ENCODE measurements at places on chromosomes 13 and 19. TPM values are rescaled to one million over a fixed set of nuclear protein-coding genes. Genes with fewer than 3 reads are reported as not detected.
A peak's percentile ranks its signal among the peaks of the same experiment; 100 is the strongest.

- H3K27ac ChIP-seq = no peak overlapping the region
- H3K4me1 ChIP-seq = no peaks in the 10 kb centered on the region
- no peaks in the 10 kb centered on the region for H3K36me3 ChIP-seq
- H3K27me3 ChIP-seq = no peaks in the 10 kb centered on the region
- H3K4me3 ChIP-seq = no peak overlapping the region
- DNase-seq = no peak
Observed at GRCh38 chr19:48859711-48860572, 8.5 kb downstream of the PLEKHA4 start.

DNA sequence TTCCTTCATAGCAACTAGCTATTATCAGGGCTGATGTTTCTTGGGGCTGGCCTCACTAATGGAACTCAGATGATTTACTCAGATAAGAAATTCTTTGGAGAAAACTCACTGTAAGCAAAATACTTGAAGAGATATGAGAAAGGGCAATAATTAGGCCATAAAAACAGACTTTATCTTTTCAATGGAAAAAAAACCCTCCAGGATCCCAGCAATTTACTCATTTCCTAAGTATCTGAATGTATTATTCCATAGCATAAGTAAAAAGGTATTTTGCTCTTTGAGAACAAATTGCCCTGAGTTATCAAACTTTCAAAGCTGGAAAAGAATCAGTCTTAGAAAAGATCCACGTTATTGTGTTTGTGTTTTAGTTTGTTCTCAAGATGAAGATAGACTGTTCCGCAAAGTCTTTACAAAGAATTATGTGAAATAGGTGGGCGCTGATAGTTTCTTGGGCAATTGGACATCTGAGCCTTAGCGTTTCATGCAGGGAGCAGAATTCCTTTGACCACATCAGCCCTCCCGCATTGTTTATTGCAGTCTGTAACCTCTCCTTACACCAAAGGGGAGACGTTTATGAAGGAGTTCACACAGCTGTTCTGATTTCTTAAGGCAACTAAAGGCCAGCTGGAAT lies 29.1 kb upstream of the CSNK1A1L start:
- peaks cover 49% of the 10 kb centered on the region for H3K4me1 ChIP-seq
- H3K27ac ChIP-seq = peak overlapping the region; percentile 56
- H3K27me3 ChIP-seq = no peaks in the 10 kb centered on the region
- peak; percentile 63 for DNase-seq
- H3K4me3 ChIP-seq = 0 out of 2 replicates have a peak overlapping the region, but pooled peaks have one; percentile 4
- no peaks in the 10 kb centered on the region for H3K36me3 ChIP-seq

DNA sequence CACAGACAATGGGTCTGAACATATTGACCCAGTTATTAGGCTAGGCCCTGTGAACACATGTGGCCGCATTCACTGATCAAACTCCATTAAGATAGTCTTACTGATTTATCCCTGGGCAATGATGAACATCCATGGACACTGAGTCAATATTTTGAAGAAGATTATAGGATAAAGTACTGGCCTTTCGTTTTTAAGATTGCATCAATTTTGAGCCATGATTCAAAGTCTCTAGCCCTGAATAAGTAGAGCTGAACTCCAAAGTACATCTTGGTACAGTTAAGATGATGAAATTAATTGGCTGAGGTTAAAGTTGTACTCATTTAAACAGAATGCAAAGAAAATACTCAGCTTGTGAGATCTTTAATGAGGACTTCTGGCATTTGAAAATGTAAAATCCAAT lies 1581.9 kb downstream of the EFNB2 start:
- H3K27ac ChIP-seq = no peak overlapping the region
- DNase-seq = no peak
- no peaks in the 10 kb centered on the region for H3K36me3 ChIP-seq
- no peak overlapping the region for H3K4me3 ChIP-seq

DNA sequence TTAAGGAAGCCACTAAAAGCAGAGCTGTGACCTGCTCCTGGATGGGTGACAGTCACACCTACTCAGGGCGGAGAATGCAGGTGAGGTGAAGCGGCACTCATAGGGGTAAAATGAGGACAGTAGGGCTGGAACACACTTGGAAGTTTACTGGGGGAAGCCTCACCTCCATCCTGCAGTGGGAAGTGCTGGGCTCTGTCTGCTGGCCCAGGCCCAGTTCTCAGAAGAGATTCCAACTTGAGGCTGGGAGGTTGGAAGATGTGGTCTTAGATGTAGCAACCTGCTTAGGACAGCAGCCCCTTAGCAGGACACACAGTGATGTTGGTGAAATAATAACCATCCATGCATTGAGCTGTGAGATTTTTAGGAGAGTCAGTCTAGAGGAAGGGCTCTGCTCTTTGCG lies 4.6 kb downstream of the MEDAG start:
- H3K4me3 ChIP-seq = 0 out of 2 replicates have a peak overlapping the region, but pooled peaks have one; percentile 85
- no peaks in the 10 kb centered on the region for H3K36me3 ChIP-seq
- H3K27ac ChIP-seq = 0 out of 2 replicates have a peak overlapping the region, but pooled peaks have one; percentile 10
- H3K4me1 ChIP-seq = peaks cover 33% of the 10 kb centered on the region
- DNase-seq = no peak

DNA sequence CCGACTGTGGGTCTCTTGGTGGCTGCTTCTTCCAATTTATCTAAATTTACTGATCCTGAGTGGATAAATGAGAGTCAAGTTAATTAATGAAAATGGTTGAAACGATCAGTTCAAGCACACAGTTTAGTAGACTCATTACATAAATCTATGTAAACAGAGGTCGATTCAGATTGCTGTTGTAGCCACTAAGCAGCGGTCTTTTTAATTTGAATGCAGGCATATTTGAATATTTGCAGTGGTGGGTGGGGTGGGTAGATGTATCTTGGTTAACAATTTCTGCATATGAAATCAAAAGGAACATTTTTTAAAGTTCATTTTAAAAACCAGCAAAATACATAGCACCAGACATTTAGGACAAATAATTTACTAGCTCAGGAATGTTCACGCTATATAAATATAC lies 325.9 kb downstream of the KLF12 start:
- peaks cover 5% of the 10 kb centered on the region for H3K36me3 ChIP-seq
- no peak overlapping the region for H3K27ac ChIP-seq
- H3K4me3 ChIP-seq = no peak overlapping the region
- H3K27me3 ChIP-seq = no peaks in the 10 kb centered on the region
- peaks cover 18% of the 10 kb centered on the region for H3K4me1 ChIP-seq
- DNase-seq = no peak

- H3K27me3 ChIP-seq = no peaks in the 10 kb centered on the region
- no peaks in the 10 kb centered on the region for H3K4me1 ChIP-seq
- no peaks in the 10 kb centered on the region for H3K36me3 ChIP-seq
Observed at GRCh38 chr13:77674852-77675251, 22.6 kb upstream of the SLAIN1 start.

GRCh38 chr13:86142080-86142479 lies 342.9 kb upstream of the SLITRK6 start:
- no peak for DNase-seq
- no peak overlapping the region for H3K27ac ChIP-seq
- H3K36me3 ChIP-seq = no peaks in the 10 kb centered on the region
- H3K27me3 ChIP-seq = no peaks in the 10 kb centered on the region
- H3K4me3 ChIP-seq = no peak overlapping the region

DNA sequence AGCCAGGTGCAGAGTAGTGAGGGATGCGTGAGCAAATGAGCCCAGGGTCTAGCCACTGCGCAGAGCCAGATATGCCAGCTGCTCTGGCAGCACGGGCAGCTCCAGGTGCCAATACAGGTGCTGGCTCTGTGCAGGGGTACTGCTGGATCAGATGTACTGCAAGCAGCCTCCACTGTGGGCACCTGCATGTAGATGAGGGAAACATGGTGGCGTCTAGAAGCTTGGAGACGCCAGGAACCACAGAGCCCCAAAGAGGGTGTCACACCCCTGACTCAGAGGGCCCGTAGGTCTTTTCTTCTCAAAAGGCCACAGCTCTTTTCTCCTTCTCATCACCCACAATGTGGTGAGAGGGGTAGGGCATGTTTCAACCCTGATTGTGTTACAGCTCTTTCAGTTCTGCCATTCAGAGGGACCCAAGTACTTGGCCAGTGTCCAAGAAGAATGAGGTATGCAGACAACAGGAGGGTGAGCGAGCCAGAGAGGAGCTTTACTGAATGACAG lies 244.4 kb upstream of the SLITRK1 start:
- H3K4me3 ChIP-seq = no peak overlapping the region
- H3K27ac ChIP-seq = no peak overlapping the region
- H3K4me1 ChIP-seq = no peaks in the 10 kb centered on the region
- no peaks in the 10 kb centered on the region for H3K36me3 ChIP-seq
- DNase-seq = no peak

DNA sequence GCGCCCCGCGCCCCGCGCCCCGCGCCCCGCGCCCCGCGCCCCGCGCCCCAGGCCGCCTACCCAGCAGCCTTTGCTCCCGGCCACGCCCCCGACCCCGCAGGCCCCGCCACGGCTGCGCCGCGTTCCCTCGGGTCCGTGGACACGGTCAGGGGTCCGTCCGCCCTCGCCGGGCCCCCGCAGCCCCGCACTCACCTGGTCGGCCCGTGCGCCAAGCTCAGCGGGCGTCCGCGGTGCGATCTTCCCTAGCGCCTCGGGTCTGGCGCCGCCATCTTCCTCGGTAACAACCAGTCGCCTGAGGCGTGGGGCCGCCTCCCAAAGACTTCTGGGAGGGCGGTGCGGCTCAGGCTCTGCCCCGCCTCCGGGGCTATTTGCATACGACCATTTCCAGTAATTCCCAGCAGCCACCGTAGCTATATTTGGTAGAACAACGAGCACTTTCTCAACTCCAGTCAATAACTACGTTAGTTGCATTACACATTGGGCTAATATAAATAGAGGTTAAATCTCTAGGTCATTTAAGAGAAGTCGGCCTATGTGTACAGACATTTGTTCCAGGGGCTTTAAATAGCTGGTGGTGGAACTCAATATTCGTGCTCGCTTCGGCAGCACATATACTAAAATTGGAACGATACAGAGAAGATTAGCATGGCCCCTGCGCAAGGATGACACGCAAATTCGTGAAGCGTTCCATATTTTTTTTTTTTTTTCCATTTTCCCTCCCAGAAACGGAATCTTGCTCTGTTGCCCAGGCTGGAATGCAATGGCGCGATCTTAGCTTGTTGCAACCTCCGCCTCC lies at the start of the genes MED16 and RNU6-9:
Gene MED16 (minus strand): TSS at position 294 of the 796 bp plus-strand sequence. CDS start 2,056 bp downstream, outside the sequence.
Gene RNU6-9 (plus strand): TSS at position 591 of the 796 bp plus-strand sequence.
- H3K36me3 ChIP-seq = no peaks in the 10 kb centered on the region
- peak within 1 kb of the TSS; percentile 94 for H3K4me3 ChIP-seq
- no peaks in the 10 kb centered on the region for H3K27me3 ChIP-seq
- no peaks in the 10 kb centered on the region for H3K4me1 ChIP-seq

DNA sequence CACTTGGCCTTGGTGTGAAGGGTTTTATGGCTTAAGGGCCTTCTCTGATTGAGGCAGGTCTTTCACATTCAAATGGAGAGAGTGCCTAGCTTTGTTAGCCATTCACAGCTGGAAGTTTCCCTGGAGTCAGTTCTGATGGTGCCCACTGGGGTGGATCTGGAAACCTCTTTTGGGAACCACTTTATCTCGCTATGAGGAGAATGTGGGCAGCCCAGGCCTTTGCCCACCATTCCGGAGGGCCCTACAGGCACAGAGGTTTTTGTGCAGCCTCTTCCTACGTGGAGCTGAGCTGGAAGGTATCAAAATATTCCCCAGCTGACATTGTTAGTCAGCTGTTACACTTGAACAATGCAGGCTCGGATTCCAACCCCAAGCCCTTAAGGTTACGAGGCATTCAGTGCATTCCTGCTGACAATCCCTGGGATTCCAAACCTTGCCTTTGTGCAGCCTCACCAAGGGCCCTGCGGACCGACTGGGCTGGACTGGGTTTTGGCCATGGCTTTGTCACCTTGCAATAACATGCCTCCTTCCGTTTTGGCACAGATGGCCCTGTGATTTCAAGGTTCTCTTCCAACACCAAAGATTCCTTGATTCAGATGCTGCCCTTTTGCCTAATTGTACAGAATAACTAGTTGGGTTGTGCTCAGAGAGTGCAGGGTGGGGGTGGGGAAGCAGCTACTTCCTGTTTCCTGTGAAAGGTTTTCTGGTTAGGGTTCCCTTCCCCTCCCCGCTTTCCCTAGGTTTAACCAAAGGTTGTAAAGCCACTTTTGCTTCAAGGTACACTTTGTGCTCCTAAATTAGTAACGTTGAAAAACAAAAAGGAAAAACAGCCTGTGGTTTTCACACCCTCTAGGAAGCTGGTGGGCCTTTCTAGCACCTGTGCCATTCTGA lies 27.0 kb downstream of the SAE1 start:
- DNase-seq = peak; percentile 68
- peaks cover 42% of the 10 kb centered on the region for H3K4me1 ChIP-seq
- H3K36me3 ChIP-seq = peaks cover 36% of the 10 kb centered on the region
- no peaks in the 10 kb centered on the region for H3K27me3 ChIP-seq
- H3K4me3 ChIP-seq = no peak overlapping the region
- H3K27ac ChIP-seq = peak overlapping the region; percentile 63

GRCh38 chr13:48731001-48731658 lies 77.4 kb downstream of the CYSLTR2 start:
- DNase-seq = peak; percentile 79
- H3K27ac ChIP-seq = no peak overlapping the region
- H3K36me3 ChIP-seq = no peaks in the 10 kb centered on the region
- peaks cover 7% of the 10 kb centered on the region for H3K4me1 ChIP-seq

- H3K4me3 ChIP-seq = no peak overlapping the region
- no peaks in the 10 kb centered on the region for H3K4me1 ChIP-seq
- no peak for DNase-seq
- no peaks in the 10 kb centered on the region for H3K27me3 ChIP-seq
Observed at GRCh38 chr13:29170436-29171082, 350.4 kb downstream of the MTUS2 start.

DNA sequence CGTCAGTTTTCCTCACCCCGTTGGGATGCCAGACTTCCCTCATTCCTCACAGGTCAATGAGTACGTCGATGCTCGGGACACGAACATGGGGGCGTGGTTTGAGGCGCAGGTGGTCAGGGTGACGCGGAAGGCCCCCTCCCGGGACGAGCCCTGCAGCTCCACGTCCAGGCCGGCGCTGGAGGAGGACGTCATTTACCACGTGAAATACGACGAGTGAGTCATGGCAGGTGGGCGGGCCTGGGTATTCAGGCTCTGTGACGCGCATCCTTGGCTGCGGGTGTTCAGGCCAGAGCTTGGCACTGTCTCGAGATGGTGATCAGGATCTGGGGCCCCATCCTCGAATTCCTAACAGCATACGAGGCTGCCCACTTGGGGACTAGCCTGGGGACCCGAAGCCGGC lies 21.4 kb downstream of the UHRF1 start:
- H3K4me3 ChIP-seq = no peak overlapping the region
- H3K27me3 ChIP-seq = no peaks in the 10 kb centered on the region
- no peak overlapping the region for H3K27ac ChIP-seq
- no peak for DNase-seq
- peaks cover 21% of the 10 kb centered on the region for H3K4me1 ChIP-seq
- H3K36me3 ChIP-seq = 0 out of 2 replicates have a peak, but pooled peaks cover 3% of the 10 kb centered on the region

GRCh38 chr19:2488942-2489731 lies 13.2 kb downstream of the GADD45B start:
- H3K4me3 ChIP-seq = peak overlapping the region; percentile 62
- H3K36me3 ChIP-seq = no peaks in the 10 kb centered on the region
- peak overlapping the region; percentile 2 for H3K27ac ChIP-seq
- H3K27me3 ChIP-seq = no peaks in the 10 kb centered on the region
- peaks cover 15% of the 10 kb centered on the region for H3K4me1 ChIP-seq

GRCh38 chr13:74751739-74752138 lies 617.5 kb upstream of the KLF12 start:
- H3K36me3 ChIP-seq = no peaks in the 10 kb centered on the region
- no peak for DNase-seq
- H3K27ac ChIP-seq = no peak overlapping the region
- H3K27me3 ChIP-seq = no peaks in the 10 kb centered on the region

GRCh38 chr13:24997367-24997967 lies 98.5 kb upstream of the PABPC3 start:
- peaks cover 4% of the 10 kb centered on the region for H3K27me3 ChIP-seq
- 0 out of 2 replicates have a peak, but pooled peaks cover 5% of the 10 kb centered on the region for H3K4me1 ChIP-seq
- peak; percentile 52 for DNase-seq
- no peak overlapping the region for H3K4me3 ChIP-seq
- H3K27ac ChIP-seq = no peak overlapping the region

Gene MRPL57
- polyA plus RNA-seq = 42.8 TPM

Gene C1QTNF9B
- not detected for polyA plus RNA-seq

Gene CPB2
- polyA plus RNA-seq = 0.11 TPM

Gene PPM1N
- polyA plus RNA-seq = 0.33 TPM

Gene FAM216B
- polyA plus RNA-seq = not detected

Gene TUBA3C
- polyA plus RNA-seq = not detected
